ENCODE measurements at places on chromosomes 11 and 22.
A peak's percentile ranks its signal among the peaks of the same experiment; 100 is the strongest.

DNA sequence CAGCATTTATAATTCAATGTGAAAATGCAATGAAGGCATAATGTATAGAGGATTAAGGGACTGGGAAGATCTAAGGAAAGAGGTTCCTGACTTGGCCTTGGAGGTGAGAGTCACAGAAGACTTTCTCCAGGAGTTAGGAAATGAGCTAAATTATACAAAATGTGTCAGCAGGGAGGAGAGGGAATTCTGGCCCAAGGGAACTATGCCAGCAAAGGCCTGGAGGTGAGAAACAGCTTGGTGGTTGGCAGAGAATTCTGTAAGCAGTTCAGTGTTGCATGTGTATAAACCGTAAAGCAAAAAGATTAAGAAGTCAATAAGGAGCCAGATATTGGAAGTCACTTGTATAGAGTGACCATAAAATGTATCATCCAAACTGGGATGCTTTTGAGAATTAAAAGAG, 142.2 kb upstream of the SESN3 start:
- no peak for DNase-seq

DNA sequence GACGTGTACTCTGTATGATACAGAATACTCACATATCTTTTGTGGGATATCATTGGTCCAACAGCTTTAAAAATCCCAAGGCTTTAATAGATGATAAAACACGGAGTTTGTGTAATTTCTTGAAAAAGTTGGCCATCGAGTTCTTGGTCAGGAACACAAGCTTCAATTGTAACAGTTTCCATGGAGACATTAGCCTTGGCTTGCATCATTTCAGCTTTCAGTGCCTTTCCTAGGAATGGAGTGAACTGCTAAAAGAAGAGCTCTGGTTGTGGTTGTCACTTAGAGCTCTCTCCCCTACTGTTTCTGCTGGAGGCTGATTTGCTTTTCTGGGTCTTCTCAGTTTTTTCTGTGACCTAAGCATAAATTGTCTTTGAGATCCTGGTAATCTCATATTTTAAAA, 14.2 kb downstream of the BMAL1 start:
- DNase-seq, result no peak

DNA sequence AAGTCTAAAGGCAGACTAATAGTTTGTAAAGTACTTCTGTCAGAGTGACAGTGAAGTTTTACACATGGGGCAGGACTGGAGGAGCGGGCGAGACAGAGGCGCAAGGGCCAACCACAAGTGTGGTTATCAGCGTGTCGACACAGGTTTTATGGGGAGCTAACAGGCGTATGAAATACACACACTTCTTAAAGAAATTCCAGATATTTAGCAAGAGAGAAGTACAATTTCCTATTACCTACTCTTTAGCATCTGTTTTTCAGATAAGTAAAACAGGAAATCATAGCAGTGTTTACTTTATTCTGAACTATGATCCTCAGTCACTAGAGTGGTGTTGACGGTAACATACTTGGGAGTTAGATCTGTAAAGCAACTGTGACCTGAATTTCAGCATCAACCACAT, 22.5 kb downstream of the VSIG10L2 start:
- DNase-seq, result no peak

DNA sequence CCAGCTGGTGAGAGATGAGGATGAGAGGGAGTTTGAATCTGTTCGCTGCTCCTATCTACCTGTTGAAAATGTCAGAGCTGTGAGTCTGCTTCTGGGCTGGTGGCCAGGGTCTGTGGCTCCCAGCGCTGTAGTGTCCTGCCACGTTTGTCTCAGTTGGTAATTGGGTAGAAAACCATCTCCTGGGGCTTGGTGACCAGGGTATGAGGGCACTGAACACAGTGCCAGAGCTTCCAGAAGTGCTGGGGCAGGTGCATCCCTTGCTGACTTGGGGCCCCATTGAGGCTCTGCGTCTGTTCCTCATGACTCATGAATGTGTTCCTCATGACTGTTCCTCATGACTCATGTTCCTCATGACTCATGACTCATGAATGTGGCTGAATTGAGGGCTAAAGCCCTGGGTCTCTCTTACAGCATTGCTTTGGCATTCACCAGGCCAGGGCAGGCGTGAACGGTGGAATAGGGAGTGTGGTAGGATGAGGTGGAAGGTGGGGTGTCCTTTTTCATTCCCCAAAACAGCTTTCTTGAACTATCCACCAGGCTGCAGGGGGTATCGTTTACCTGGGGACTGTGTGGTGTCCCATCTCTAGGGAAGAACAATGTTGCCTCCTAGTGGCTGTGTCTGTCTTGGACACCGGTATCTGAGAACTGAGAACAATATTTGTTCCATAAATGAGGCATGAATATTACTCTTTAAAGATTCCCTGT, 139.5 kb downstream of the COMMD9 start:
- DNase-seq, result no peak

DNA sequence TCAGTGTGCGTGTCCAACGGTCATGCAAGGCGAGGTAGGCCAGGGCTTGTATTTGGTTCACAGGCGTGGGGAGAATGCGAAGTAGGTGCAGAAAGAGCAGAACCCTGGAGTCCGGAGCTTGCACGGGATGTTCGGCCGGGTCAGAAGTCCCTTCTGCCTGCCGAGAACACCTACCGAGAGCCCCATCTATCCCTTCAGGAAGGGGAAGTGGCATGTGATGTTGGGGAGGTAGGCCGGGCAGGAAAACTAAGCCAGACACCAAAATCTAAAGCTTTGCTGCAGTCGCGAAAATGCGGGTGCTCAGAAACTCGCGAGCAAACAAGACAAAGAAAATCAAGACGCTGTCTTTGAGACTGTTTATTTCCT, 435 bp upstream of the TAF6L start:
- DNase-seq, result no peak

DNA sequence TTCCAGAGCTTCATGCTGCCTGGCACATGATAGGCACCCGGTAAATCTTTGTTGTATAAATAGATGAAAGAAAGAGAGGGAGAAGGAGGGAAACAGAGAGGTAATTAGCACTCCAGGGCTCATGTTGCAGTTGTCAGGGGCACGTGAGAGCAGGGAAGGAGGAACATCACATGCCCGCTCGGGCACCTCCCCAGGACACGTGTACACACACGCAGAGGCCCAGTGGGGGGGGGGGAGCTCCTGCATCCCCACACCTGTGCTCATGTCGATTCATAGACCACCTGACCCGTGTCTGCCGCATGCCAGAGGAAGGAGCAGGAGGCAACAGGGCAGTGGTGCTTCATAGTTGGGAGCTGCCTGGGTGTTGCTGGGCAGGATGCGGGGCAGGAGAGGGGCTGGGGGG, 37.1 kb upstream of the NNMT start:
- DNase-seq, result peak; percentile 26

GRCh38 chr11:78424334-78425270, 7.0 kb upstream of the GAB2 start:
- DNase-seq, result no peak

DNA sequence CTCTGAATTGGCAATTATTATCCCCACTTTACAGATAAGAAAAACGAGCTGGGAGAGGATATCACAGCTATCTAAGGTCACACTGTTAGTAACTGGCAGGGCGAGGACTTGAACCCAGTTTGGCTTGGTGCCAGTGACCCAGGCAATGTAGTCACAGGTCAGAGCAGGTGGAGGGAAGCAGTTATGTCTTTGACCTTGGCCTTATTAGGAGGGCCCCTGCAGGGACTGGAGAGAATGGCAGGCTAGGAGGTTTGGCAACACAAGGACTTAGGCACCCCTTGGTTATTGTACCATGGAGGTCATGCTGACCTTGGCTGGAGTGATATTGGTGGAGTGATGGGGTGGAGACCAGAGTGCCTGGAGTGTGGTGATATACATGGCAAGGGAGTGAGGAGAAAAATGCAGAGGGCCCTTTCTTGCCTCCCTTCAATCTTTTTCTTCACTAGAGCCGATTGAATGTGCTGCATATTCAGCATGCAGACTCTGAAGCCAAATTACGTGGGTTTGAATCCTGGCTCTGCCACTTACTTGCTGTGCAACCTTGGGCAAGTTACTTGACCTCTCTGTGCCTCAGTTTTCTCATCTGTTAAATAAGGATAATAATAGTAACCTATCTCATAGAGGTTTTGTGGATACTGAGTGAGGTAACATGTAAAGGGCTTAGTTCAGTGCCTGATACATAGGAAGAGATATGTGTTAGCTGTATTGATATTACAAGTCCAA, 92.7 kb upstream of the TBCEL start:
- DNase-seq, result no peak

Measured in memory B cell (primary cell).